Panc1 (cell line): ENCODE measurements at places on chromosomes 16 and 17. TPM values are rescaled to one million over a fixed set of nuclear protein-coding genes. Genes with fewer than 3 reads are reported as not detected.

CHST4 gene
- total RNA-seq, result 1.1 TPM

SHISA6 gene
- not detected for total RNA-seq

NEURL4 gene
- 58.9 TPM for total RNA-seq

KLHL11 gene
- total RNA-seq, result 12.5 TPM

DNA sequence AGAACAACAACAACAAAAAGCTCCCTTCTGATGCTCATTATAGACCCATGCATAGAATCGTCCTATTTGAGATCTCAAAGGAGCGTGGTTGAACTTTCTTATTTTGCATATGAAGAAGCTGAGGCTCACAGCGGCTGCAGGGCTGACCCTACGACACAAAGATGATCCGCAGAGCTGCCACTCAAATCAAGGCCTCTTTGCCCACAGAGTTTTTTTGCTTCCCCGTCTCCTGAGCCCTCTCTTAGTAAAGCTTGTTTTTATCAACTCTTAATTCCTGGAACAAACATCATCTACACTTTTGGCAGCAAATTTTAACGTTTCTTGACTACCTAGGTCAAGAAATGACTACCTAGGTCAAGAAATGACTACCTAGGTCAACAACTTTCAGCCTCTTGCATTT is 73.7 kb downstream of the C16orf95 start:
- no peaks in the 10 kb centered on the region for H3K36me3 ChIP-seq
- no peak overlapping the region for H3K27ac ChIP-seq
- DNase-seq, result no peak
- no peaks in the 10 kb centered on the region; the same call in 1 of the 2 replicates for H3K27me3 ChIP-seq

DNA sequence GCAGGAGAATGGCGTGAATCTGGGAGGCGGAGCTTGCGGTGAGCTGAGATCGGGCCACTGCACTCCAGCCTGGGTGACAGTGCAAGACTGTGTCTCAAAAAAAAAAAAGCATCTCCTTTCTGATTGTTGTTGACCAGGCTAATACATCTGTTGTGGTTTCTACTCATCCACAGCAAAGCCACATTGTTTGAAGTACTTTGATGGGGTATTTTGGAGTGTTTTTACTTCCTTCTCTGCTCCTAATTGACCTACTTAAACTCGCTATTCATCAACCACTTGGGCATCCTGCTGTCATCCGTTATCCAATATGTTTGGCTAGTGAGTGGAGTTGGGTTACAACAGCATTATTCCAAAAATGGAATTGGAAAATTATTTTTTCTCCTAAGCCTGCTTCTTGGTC is 3.5 kb upstream of the CDC27 start:
- H3K36me3 ChIP-seq, result peaks cover 9% of the 10 kb centered on the region; the same call in 1 of the 2 replicates
- no peak overlapping the region for H3K4me3 ChIP-seq
- no peak overlapping the region for H3K27ac ChIP-seq

GRCh38 chr17:44556832-44557606 is at the start of gene FZD2:
TSS of gene FZD2 (plus strand) at chr17:44557484. CDS start at chr17:44557689, 205 bp downstream.
- no peak for DNase-seq
- peaks cover 35% of the 10 kb centered on the region for H3K4me1 ChIP-seq
- peak within 1 kb of the TSS; percentile 94 for H3K27ac ChIP-seq
- peak within 1 kb of the TSS; percentile 59 for H3K4me3 ChIP-seq
- H3K27me3 ChIP-seq, result no peaks in the 10 kb centered on the region
- H3K36me3 ChIP-seq, result peaks cover 2% of the 10 kb centered on the region; the same call in 1 of the 2 replicates

GRCh38 chr16:30033270-30033669 is 2.2 kb upstream of the TLCD3B start:
- H3K4me3 ChIP-seq, result no peak overlapping the region
- H3K27ac ChIP-seq, result no peak overlapping the region
- no peak for DNase-seq
- H3K27me3 ChIP-seq, result no peaks in the 10 kb centered on the region
- no peaks in the 10 kb centered on the region for H3K36me3 ChIP-seq

DNA sequence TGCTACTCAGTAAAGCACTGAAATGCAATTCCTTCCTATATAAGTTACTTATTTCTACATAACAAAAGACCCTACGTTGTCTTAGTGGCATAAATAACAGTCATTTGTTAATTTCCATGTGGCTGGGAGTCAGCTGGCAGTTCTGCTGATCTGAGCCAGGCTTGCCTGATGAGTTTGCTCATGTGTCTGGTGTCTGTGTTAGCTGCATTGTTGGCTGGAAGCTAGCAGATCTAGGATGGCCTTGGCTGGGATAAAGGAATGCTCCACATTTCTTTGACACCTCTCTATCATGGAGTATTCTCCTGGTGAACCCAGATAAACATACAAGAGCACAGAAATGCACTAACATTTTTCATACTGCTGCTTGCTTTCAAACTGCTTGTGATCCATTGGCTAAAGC is 264.4 kb upstream of the MON1B start:
- DNase-seq, result no peak
- H3K36me3 ChIP-seq, result no peaks in the 10 kb centered on the region
- no peaks in the 10 kb centered on the region for H3K27me3 ChIP-seq
- H3K4me3 ChIP-seq, result no peak overlapping the region
- no peaks in the 10 kb centered on the region for H3K4me1 ChIP-seq

DNA sequence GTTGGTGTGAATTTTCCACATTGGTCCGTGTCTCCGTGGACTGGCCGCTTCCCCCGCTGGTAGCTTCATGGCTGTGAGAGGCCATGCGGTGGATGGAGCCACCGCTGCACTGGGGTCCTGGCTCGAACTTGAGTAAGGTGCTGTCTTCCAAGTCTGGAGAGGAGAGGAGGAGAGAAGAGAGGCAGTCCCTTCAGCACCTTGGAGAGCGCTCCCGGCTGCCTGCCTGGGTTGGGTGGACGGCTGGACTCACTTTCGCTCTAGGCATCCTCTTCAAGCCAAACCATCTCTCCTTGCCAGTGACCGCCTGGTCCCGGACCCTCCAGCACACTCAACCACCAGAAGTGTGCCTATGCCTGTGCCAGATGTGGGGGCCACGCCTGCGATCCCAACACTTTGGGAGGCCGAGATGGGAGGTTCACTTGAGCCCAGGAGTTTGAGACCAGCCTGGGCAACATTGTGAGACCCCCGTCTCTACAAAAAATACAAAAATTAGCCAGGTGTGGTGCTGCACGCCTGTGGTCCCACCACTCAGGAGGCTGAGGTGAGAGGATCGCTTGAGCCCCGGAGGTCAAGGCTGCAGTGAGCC is 6.2 kb downstream of the JPH3 start:
- no peaks in the 10 kb centered on the region for H3K36me3 ChIP-seq
- H3K4me3 ChIP-seq, result no peak overlapping the region
- H3K4me1 ChIP-seq, result no peaks in the 10 kb centered on the region
- H3K27ac ChIP-seq, result no peak overlapping the region
- no peak for DNase-seq
